ENCODE measurements at places on chromosomes 6 and 20.
A peak's percentile ranks its signal among the peaks of the same experiment; 100 is the strongest.

DNA sequence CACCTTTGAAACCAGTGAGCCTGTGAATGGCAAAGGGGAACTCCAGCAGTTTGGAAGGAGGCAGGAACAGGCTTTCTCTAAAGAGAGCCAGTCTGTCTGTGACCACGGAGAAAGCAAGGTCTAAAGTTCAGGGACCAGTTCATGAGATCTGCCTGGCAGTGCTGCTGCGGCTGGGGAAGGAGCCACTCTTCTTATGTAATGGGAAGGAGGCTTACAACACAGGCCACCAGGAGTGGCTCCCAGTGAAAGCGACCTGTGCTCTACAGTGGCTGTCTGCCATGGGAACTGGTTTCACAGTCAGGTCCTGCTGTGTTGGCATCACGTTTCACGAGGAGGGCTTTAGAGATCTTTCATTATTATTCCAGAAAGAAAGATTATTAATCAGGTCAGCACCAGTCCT lies 291.9 kb upstream of the PRDM1 start:
- DNase-seq = no peak

GRCh38 chr6:56378507-56378906 lies 131.1 kb upstream of the COL21A1 start:
- no peak for DNase-seq

GRCh38 chr6:147000545-147001488 lies 203.4 kb upstream of the STXBP5 start:
- DNase-seq = no peak

- no peak for DNase-seq
Measured at GRCh38 chr20:22502731-22503191, 81.6 kb downstream of the FOXA2 start.

- no peak for DNase-seq
Measured at GRCh38 chr6:11111769-11112437, 378 bp upstream of the ERVFRD-1 start.

- no peak for DNase-seq
Measured at GRCh38 chr6:112249489-112249888, 4.9 kb downstream of the LAMA4 start.

DNA sequence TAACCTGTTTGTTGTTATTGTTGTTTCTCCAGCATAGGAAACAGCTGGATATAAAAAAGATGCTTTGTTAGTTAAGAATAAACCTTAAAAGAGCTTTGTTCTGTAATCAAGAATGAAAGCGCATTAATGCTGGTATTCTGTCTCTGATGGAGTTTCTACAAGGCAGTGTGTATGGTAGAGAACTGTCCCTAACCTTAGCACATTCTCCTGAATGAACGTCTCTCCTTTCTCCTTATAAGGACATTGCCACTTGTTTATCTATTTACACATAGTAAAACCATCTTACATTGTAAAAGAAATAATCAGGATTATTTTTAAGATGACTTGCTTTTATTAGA lies 33.8 kb upstream of the LCA5 start:
- no peak for DNase-seq

- no peak for DNase-seq
Measured at GRCh38 chr6:166726201-166726600, 99.2 kb upstream of the RPS6KA2 start.

DNA sequence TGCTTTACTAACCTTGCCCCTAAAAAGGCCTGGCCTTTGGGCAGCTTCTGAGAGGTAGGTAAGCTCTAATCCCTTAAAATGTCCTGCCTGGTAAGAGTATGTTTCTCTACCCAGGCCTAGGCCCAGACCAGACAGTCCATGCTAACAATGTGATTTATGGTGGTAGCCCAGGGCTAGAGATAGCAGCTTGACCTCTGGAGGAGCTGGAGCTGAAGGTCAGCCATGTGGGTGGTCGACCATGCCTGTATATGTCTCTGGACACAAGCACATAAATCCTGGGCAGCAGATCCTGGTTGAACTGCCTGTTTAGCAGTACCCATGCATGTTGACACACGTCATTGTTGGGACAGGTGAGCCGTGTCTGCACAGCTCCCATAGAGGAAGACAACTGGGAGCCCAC lies 62.1 kb upstream of the PHACTR1 start:
- no peak for DNase-seq

DNA sequence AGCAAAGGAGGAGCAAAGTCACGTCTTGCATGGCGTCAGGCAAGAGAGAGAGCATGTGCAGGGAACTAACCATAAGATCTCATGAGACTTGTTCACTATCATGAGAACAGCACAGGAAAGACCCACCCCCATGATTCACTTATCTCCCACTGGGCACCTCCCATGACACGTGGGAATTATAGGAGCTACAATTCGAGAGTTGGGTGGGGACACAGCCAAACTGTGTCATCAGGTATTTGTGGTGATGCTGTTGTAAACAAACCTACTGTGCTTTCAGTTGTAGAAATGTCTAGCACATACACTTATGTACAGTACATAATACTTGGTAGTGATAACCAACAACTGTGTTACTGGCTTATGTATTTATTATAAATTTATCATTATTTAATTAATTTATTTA lies 128.3 kb downstream of the UTRN start:
- DNase-seq = no peak

- no peak for DNase-seq
Measured at GRCh38 chr6:156875062-156875461, 97.9 kb downstream of the ARID1B start.

GRCh38 chr6:51992876-51993275 lies 94.5 kb downstream of the PKHD1 start:
- no peak for DNase-seq

DNA sequence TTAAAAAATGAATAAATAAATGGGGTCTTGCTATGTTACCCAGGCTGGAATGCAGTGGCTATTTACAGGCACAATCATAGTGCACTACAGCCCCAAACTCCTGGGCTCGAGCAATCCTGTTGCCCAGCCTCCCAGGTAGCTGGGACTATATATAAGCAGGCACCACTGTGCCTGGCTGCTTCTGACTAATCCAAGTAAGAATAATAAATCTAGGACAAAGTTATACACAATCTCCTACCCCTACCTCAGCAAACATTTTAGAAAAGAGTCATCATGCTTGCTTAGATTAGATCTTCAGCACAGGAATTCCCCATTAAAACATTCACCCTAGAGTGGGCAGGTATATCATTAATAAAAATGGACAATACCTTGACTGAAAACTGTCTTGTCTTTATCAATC lies 124.6 kb downstream of the REV3L start:
- DNase-seq = no peak

DNA sequence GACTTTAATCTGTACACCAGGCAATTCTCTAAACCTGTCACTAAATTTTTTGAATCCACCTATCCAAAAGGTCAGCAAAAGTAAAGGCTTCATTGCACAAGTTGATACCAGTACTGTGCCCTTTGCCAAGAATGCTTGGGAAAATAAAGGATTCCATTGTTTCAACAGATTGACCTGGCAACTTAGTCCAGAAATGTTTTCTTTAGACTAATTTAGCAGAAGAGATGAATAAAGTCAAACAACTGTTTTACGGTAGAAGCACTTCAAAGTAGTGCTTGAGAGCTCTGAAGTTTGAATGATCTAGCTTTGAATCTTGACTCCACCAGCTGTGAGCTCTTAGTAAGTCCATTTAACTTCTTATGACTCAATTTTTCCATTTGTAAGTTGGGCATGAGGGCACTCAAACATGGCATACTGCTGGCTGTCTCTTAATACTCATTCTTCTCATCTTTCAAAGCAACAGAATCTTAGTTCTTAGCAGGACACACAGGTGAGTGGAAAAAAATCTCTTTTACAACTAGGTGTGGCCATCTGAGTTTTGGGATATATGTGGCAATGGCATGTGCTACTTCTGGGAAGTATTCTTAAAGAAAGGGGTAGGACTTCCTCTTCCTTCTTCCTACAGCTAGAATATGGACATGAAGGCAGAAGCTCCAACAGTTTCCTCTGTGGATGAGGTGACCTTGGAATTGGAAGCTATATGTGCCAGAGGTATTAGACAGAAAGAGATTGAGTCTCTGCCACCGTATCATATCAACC lies 55.9 kb upstream of the LOC128125822 start:
- no peak for DNase-seq

- no peak for DNase-seq
Measured at GRCh38 chr20:63119121-63119962, 96.6 kb downstream of the YTHDF1 start.

GRCh38 chr6:78552435-78552834 lies 314.9 kb upstream of the IRAK1BP1 start:
- DNase-seq = no peak

DNA sequence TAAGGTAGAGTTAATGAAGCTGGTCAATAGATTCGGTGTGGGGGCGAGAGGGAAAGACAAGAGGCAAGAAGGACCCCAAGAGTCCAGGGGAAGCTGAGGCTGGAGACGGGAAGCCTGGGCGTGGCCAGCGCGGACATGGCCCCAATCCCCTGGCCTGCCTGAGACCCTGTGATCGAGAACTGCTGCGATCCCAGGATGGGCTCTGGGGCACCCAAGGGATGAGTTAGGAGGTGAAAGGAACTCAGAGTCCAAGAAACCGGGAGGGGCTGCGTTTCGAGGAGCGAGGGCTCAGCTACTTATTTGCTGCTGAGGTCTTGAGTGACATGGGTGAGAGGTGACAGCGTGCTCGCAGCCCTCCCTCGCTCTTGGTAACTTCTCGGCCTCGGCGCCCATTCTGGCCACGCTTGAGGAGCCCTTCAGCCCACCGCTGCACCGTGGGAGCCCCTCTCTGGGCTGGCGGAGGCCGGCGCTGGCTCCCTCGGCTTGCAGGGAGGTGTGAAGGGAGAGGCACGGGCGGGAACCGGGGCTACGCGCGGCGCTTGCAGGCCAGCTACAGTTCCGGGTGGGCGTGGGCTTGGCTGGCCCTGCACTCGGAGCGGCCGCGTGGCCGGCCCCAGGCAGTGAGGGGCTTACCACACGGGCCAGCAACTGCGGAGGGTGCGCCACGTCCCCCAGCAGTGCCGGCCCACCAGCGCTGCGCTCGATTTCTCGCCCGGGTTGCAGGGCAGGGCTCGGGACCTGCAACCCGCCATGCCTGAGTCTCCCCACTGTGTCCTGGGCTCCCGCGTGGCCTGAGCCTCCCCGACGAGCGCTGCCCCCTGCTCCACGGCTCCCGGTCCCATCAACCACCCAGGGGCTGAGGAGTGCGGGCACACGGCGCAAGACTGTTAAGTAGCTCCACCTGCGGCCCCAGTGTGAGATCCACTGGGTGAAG lies 58.2 kb downstream of the IRF4 start:
- DNase-seq = no peak

DNA sequence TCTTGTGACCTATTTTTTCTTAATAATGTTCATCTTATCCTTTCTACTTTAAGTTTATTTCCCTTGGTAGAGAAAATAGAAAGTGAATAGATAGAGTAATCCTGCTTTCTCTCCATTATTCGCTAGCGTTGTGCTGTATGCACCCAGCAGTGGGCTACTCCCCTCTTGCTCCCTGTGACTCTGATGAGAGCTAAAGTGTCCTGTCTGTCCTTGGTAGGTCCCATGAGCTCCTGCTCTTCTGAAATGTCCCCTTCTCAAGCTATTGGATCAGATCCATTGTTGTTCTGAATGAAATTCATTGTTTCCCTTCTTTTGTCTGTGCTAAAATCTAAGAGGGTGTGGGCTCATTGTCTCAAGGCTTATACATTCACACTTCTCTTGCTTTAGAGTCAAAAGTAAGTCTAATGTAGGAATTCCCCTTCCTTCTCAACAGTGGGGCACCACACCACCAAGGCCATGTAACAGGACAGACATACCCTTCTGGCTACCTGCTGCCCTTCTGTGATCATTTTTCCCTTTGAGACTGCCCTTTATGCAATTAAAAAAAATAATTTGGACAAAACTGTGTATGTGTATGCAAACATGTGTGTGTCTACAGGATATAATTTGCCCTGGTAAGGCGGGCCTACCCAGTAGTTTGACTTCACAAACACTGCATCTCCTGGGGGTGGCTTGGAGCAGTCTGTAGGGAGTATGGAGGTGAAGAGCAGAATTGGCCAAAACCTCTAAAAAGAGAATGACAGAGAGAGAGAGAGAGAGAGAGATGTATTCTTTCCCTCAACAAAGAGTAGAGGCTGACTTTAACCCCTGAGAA lies 167.0 kb upstream of the MYLIP start:
- DNase-seq = no peak

GRCh38 chr20:776165-776564 lies 7.9 kb upstream of the SLC52A3 start:
- no peak for DNase-seq

- DNase-seq = no peak
Measured at GRCh38 chr6:53744321-53744720, 50.5 kb upstream of the LRRC1 start.

DNA sequence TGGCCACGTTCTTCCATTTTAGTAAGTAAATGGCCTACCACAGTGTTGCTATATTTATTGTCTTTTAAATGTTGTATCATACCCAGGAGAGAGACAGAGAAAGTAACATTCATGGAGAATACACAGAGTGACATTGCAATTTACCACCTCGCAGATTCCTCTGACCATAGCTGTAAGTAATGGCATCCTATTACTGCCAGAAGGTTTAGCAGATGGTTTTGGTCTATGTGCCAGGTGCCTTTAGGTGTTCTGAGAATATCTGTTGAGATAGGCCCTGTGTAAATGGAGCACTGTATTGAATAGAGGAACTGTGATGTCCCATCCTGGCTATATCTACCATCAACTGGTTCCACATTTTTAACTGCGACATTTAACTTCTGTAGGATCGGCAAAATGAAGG lies 559.6 kb downstream of the KIF16B start:
- no peak for DNase-seq

DNA sequence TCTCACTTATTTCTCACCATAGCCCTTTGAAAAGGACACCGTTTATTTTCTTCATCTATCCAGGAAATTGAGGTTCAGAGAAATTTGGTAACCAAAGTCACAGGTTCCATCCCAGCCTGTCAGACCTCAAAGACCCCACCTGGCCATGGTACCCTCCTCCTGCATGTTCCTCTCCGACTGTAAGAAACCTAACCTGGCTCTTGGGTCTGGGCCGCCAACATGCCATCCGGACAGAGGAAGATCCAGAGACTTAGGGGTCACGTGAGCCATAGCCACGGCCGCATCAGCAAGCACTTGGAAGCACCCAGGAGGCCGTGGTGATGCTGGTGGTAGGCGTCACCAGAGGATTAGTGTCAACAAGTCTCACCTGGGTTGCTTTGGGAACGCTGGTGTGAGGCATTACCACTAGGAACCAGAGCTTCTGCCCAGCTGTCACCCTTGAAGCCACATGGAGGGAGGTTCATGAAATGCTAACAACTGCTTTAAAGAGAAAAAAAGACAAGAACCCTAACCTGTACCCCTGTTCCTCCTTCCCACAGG lies 177.1 kb downstream of the EYA2 start:
- DNase-seq = no peak

GRCh38 chr20:56722042-56722441 lies 92.9 kb downstream of the TFAP2C start:
- peak; percentile 1 for DNase-seq

- DNase-seq = no peak
Measured at GRCh38 chr6:130775411-130776012, 51.7 kb upstream of the SMLR1 start.

GRCh38 chr6:11978169-11978987 lies 33.7 kb upstream of the HIVEP1 start:
- no peak for DNase-seq

DNA sequence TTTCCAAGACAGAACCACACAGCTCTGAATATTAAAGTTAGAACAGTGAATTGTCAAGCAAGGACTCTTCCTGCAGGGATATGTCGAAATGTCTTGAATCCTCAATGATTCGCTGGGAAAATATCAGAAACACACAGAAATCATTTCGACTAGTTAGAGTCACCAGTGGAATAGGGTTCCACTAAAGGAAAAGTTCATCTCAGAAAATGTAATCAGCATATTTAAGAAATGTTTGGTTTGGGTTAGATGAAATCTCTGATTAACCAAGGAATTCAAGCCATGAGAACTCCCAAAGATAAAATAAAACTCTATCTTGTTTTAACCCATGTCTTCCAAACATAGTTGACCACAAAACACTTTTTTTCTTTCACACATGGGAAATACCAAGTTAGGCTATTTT lies 621.0 kb upstream of the NRSN1 start:
- DNase-seq = no peak
